Esophagus muscularis mucosa (tissue), 4 donors: ENCODE measurements at places on chromosomes 1 and 21. TPM values are rescaled to one million over a fixed set of nuclear protein-coding genes. Genes with fewer than 3 reads are reported as not detected.
A peak's percentile ranks its signal among the peaks of the same experiment; 100 is the strongest.

Gene FMO4
- 3.2 TPM for total RNA-seq

Gene SYCP1
- not detected for total RNA-seq

Gene DDI2
- total RNA-seq: 17.2 TPM

Gene CFH
- total RNA-seq: 63.8 TPM

Gene PTGFR
- 2.9 TPM for total RNA-seq

Gene ITPKB
- 71.1 TPM for total RNA-seq

Gene RNF186
- not detected for total RNA-seq

Gene CD1B
- total RNA-seq: not detected

Gene CHRNB2
- total RNA-seq: 0.65 TPM

Gene KLHDC9
- total RNA-seq: 5.1 TPM

Gene LHX8
- not detected for total RNA-seq

Gene FYB2
- total RNA-seq: not detected

GRCh38 chr1:226397011-226397926 is 10.6 kb downstream of the PARP1 start:
- H3K4me1 ChIP-seq: peaks cover 40% of the 10 kb centered on the region
- H3K27ac ChIP-seq: peak overlapping the region; percentile 56
- no peak for DNase-seq
- peaks cover 66% of the 10 kb centered on the region for H3K36me3 ChIP-seq
- no peaks in the 10 kb centered on the region for H3K27me3 ChIP-seq

- no peak overlapping the region for H3K4me3 ChIP-seq
- DNase-seq: no peak
- H3K27me3 ChIP-seq: no peaks in the 10 kb centered on the region
- no peaks in the 10 kb centered on the region for H3K4me1 ChIP-seq
- H3K27ac ChIP-seq: no peak overlapping the region
These were observed 415.3 kb upstream of the C1orf87 start for GRCh38 chr1:60488847-60489246.

- peaks cover 16% of the 10 kb centered on the region for H3K4me1 ChIP-seq
- no peak for DNase-seq
- no peaks in the 10 kb centered on the region for H3K27me3 ChIP-seq
- H3K4me3 ChIP-seq: no peak overlapping the region
- H3K27ac ChIP-seq: no peak overlapping the region
These were observed 167.4 kb downstream of the TNFSF18 start for GRCh38 chr1:172883387-172883791.

- no peaks in the 10 kb centered on the region for H3K36me3 ChIP-seq
- no peak overlapping the region for H3K27ac ChIP-seq
- no peaks in the 10 kb centered on the region for H3K27me3 ChIP-seq
- no peaks in the 10 kb centered on the region for H3K4me1 ChIP-seq
These were observed 96.6 kb downstream of the EDEM3 start for GRCh38 chr1:184658055-184658454.

DNA sequence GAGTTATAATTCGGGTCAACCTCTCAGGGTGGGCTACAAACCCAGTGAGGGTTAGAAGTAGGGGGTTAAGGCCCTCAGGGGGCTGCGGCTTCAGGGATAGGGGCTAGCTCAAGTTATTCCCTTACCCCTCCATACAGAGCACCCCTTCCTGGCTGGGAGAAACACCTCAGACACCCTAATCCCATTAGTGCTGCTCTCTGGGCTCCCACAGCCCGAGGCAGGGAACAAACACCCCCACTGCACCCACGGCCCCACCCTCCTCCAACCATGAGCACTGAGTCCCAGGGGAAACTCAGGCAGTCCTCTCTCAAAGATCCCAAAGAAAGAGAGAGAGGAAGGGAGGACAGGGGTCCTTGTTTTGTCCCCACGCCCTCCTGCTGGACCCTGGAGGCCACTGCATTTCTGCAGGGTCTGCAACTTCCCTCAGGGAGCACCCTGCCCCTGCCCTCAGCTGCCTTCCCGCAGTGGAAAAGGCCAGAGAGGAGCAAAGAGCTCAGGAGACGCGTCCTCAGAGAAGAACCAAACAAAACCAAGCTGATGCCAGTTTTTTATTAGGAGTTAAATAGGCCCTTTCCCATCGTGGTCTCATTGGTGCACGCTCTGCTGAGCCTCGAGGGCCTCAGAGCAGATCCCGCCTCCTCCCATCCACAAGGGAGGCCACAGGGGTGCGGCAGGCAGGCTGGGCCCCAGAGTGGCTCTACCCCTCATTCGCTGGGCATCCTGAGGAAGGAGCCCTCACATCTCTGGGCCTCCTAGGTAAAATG is 1.4 kb upstream of the S100A4 start:
- peaks cover 85% of the 10 kb centered on the region for H3K4me1 ChIP-seq
- H3K27me3 ChIP-seq: no peaks in the 10 kb centered on the region
- DNase-seq: no peak
- H3K27ac ChIP-seq: peak overlapping the region; percentile 72
- no peaks in the 10 kb centered on the region for H3K36me3 ChIP-seq

DNA sequence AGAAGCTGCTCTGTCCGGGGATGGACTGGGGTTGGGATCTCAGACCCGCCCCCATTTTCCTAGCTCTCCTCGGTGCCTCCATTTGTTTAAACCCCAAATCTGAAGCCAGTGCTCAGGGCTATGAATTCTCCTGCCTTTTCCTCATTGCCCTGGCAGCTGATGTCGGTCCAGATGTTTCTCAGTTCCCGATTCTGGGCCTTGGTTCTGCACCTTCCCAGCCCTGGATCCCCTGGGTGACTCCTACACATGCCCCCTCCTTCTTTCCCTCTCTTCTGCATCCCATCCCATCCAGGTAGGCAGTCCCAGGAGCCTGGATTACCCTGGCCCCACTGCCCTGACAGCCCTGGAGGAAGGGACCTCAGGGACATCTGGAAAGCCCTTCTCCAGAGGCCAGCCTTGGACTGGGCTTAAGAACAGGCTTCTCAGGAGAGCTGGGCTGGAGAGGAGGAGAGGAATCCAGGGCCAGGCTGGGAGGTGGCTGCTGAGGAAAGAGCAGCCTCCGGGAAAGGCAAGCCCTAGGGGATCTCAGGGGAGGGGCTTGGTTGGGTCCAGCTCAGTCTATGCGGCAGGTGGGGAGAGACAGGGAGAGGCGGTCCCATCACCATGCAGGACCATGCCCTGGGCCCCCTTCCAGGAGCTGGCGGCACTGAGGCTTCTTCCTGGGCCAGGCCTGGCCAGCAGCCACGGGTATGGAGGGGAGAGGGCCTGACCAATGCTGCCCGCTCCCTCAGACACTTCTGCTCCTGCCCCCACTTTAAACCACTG is 6.8 kb upstream of the EPS8L3 start:
- no peak overlapping the region for H3K4me3 ChIP-seq
- DNase-seq: no peak
- no peaks in the 10 kb centered on the region for H3K36me3 ChIP-seq
- no peaks in the 10 kb centered on the region for H3K4me1 ChIP-seq
- H3K27me3 ChIP-seq: no peaks in the 10 kb centered on the region

GRCh38 chr1:231639819-231640218 is 13.2 kb downstream of the DISC1 start:
- H3K27me3 ChIP-seq: no peaks in the 10 kb centered on the region
- peaks cover 8% of the 10 kb centered on the region for H3K4me1 ChIP-seq
- no peak overlapping the region for H3K4me3 ChIP-seq
- DNase-seq: no peak
- H3K27ac ChIP-seq: no peak overlapping the region

DNA sequence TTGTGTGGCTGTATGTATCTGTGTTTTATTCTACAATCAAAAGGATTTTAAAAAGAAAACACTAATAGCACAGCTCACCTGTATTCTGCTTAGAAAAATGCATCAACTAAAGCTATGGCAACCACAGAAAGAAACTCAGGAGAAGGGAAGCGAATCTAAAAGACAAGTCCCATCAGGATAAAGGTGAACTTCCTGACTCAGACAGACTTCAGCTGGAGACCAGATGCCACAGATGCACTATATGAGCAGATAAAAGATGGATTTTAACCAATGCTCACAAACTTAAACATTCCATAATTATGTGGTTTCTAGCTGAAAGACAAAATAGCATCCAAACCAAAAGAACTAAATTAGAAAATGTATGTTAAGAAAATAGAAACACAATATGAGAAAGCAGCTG is 231.0 kb downstream of the RERE start:
- H3K36me3 ChIP-seq: no peaks in the 10 kb centered on the region
- no peak overlapping the region for H3K27ac ChIP-seq
- H3K4me3 ChIP-seq: no peak overlapping the region
- peaks cover 13% of the 10 kb centered on the region for H3K4me1 ChIP-seq
- no peaks in the 10 kb centered on the region for H3K27me3 ChIP-seq
- no peak for DNase-seq

DNA sequence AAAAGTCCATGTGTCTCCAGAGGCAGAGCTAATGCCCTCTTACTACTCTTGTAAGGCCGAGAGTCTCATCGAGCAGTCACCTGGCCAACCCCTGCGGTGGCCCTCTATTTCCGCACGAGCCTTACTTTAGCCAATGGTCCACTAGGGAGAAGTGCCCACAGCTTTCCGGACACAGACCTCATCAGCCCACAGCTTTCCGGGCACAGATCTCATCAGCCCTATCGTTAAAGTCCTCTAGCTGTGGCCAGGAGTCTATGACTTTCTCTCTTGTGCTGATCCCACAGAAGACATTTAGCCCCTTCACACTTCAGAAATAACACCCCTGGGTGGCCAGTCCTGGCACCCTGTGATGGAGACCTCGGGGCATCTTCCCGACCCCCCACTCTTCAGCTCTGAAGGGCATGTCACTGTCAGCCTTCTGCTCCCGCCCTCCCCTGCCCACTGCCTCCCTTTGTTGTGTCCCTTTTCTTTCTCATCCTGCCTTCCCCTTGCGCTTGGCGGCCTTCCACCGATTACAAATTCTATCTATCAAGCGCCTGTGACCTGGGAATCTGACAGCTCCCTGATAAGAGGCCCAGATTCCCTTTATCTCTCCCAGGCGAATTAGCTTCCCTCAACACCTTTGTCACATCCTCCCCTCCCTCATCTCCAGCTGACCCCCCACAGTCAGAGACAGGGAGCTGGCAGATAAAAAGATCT is 161.0 kb downstream of the PLXNA2 start:
- no peak for DNase-seq
- no peaks in the 10 kb centered on the region for H3K27me3 ChIP-seq
- H3K36me3 ChIP-seq: peaks cover 85% of the 10 kb centered on the region
- H3K4me3 ChIP-seq: no peak overlapping the region

GRCh38 chr1:44775078-44775929 is at the start of gene RPS8:
Gene RPS8, plus strand, starts transcription at chr1:44775540. Its CDS starts 57 bp downstream, at chr1:44775597.
- H3K36me3 ChIP-seq: peaks cover 42% of the 10 kb centered on the region
- peak within 1 kb of the TSS; percentile 83 for H3K4me3 ChIP-seq

GRCh38 chr1:23452011-23452411 is 27.5 kb upstream of the TCEA3 start:
- no peak for DNase-seq
- H3K27me3 ChIP-seq: no peaks in the 10 kb centered on the region
- H3K36me3 ChIP-seq: peaks cover 40% of the 10 kb centered on the region
- no peak overlapping the region for H3K4me3 ChIP-seq

GRCh38 chr1:25879675-25880074 is 4.2 kb upstream of the PAQR7 start:
- H3K27me3 ChIP-seq: no peaks in the 10 kb centered on the region
- no peak overlapping the region for H3K27ac ChIP-seq
- H3K4me1 ChIP-seq: peaks cover 9% of the 10 kb centered on the region
- no peaks in the 10 kb centered on the region for H3K36me3 ChIP-seq

- no peak for DNase-seq
- no peaks in the 10 kb centered on the region for H3K36me3 ChIP-seq
- no peaks in the 10 kb centered on the region for H3K4me1 ChIP-seq
- no peaks in the 10 kb centered on the region for H3K27me3 ChIP-seq
- no peak overlapping the region for H3K4me3 ChIP-seq
- no peak overlapping the region for H3K27ac ChIP-seq
These were observed 21.8 kb downstream of the RSPH1 start for GRCh38 chr21:42474043-42474831.

DNA sequence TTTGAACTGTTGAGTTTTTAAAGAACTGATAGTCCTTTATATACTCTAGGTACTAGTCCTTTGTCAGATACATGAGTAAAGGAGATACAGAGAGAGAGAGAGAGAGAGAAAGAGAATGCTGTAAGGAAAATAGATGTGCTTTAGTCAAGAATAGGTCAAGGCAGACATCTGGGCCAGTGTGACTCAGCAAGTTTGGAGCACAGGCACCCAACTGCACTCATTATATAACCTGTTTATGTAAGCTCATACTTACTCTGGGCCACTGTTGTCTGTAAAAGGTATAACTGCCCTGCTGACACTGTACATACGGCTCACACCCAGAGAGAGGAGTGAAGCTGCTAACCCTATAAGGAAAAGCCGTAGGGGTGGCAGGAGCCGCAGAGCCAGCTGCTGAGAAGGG is 32.2 kb upstream of the AKT3 start:
- no peak overlapping the region for H3K27ac ChIP-seq
- no peak overlapping the region for H3K4me3 ChIP-seq
- H3K4me1 ChIP-seq: no peaks in the 10 kb centered on the region
- H3K27me3 ChIP-seq: no peaks in the 10 kb centered on the region
- H3K36me3 ChIP-seq: no peaks in the 10 kb centered on the region

- H3K4me1 ChIP-seq: peaks cover 26% of the 10 kb centered on the region
- H3K36me3 ChIP-seq: no peaks in the 10 kb centered on the region
- DNase-seq: no peak
- H3K4me3 ChIP-seq: peak overlapping the region; percentile 35
These were observed 6.7 kb upstream of the WASF2 start for GRCh38 chr1:27496604-27497155.

- H3K27ac ChIP-seq: no peak overlapping the region
- no peak overlapping the region for H3K4me3 ChIP-seq
- H3K36me3 ChIP-seq: no peaks in the 10 kb centered on the region
- H3K4me1 ChIP-seq: no peaks in the 10 kb centered on the region
- no peaks in the 10 kb centered on the region for H3K27me3 ChIP-seq
These were observed 12.2 kb downstream of the UBE2U start for GRCh38 chr1:64215576-64215975.

DNA sequence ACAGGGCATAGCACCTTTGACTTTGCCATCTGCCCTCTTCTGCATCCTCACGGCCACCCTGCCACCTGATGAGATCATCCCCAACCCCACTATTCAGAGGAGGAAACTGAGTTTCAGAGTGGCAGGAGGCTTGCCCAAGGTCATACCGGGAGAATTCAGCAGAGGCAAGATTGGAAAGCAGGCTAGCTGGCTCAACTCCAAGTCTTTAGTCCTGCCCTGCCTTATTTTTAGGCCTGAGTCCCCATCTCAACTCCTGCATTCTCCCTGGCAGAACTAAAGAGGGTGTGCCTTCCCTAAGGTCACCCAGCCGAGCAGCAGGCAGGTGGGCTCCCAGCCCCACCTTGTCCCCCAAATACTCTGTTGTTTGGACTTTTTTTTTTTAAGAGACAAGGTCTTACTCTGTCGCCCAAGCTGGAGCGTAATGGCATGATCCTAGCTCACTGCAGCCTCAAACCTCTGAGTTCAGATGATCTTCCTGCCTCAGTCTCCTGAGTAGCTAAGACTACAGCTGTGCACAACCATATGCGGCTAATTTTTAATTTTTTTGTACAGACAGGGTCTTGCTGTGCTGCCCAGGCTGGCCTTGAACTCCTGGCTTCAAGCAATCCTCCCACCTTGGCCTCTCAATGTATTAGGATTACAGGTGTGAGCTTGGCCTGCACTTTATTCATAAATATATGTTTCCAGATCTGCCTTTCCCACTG is 13.8 kb upstream of the FGR start:
- no peak overlapping the region for H3K4me3 ChIP-seq
- H3K36me3 ChIP-seq: no peaks in the 10 kb centered on the region
- no peak for DNase-seq
- H3K4me1 ChIP-seq: peaks cover 33% of the 10 kb centered on the region
- H3K27ac ChIP-seq: no peak overlapping the region
